ENCODE measurements at places on chromosomes 16 and 17.
A peak's percentile ranks its signal among the peaks of the same experiment; 100 is the strongest.

GRCh38 chr16:77788181-77789084, at the start of gene VAT1L:
VAT1L (plus strand) TSS chr16:77788564; CDS start chr16:77788683, 119 bp downstream.
- DNase-seq = peak; percentile 75

GRCh38 chr16:79897453-79898146, 297.1 kb upstream of the MAF start:
- peak; percentile 56 for DNase-seq

DNA sequence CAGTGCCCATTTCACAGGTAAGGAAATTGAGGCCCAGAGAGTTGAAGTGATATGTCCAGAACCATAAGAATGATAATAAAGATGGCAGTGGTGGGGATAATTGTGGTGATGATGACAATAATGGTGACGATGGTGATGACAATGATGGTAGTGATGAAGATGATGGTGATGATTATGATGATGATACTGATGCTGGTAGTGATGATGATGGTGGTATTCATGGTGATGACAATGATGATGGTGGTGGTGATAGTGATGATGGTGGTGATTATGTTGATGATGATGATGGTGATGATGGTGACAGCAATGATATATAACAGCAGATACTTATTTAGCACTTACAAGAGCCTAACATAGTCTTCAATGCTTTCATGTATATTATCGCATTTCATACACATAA, 18.1 kb upstream of the TMEM132E start:
- no peak for DNase-seq

DNA sequence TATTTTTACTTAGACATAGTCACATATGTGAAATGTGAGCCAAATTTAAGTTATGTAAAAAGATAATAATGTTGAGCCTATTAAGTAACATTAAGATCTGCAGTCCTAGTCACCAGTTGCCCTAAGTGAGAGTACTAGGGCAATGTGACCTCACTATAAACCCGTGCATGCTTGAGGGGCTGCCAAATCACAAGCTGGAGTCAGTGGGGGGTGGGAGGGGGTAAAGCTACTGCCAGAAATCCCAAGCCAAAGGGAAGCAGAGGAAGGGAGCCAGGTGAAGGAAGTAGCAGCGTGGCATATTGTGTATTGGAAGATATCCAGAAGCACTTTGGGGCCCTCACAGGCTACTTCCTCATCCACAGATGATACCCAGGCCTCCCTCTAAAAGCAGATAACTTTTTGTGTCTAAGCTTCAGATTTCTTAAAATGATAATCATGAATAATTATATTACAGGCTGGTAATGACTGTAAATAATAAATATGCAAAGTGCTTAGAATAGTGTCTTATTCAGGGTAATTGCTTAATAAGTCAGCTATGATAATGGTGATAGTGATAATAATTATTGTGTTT, 134.1 kb downstream of the CA10 start:
- DNase-seq = peak; percentile 2

DNA sequence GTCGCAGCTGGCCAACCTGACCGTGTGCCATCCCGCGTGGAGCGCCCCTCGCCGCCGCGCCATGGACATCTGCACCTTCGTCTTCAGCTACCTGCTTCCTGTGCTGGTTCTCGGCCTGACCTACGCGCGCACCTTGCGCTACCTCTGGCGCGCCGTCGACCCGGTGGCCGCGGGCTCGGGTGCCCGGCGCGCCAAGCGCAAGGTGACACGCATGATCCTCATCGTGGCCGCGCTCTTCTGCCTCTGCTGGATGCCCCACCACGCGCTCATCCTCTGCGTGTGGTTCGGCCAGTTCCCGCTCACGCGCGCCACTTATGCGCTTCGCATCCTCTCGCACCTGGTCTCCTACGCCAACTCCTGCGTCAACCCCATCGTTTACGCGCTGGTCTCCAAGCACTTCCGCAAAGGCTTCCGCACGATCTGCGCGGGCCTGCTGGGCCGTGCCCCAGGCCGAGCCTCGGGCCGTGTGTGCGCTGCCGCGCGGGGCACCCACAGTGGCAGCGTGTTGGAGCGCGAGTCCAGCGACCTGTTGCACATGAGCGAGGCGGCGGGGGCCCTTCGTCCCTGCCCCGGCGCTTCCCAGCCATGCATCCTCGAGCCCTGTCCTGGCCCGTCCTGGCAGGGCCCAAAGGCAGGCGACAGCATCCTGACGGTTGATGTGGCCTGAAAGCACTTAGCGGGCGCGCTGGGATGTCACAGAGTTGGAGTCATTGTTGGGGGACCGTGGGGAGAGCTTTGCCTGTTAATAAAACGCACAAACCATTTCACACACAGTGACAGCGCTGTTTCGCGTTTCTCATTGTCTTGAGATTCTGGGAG, 2.0 kb upstream of the ZACN start:
- no peak for DNase-seq

DNA sequence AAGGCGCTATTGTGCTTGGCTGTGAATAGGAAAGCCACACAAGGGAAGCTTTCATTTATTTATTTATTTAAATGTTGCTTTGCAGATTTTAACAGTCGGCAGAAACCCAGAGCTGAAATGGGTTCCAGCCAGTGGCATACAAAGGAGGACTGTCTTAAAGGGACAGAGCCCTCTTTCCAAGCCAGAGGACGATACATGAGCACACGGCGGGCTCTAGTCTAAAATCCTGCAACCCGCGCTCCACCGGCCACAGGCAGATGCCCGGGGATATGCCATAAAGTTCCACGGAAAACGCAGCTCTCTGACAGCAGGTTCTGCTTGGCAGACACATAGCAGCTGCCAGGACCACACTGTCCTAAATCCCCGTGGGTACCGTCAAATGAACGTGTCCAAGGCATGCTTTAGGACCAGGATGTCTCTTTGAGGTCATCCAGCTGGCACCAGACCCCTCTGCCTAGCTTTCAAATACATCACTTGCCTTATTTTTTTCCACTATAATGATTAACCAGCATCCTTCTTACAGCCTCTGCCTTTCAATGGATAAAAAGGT, 64.6 kb downstream of the CYTH1 start:
- DNase-seq = peak; percentile 47

DNA sequence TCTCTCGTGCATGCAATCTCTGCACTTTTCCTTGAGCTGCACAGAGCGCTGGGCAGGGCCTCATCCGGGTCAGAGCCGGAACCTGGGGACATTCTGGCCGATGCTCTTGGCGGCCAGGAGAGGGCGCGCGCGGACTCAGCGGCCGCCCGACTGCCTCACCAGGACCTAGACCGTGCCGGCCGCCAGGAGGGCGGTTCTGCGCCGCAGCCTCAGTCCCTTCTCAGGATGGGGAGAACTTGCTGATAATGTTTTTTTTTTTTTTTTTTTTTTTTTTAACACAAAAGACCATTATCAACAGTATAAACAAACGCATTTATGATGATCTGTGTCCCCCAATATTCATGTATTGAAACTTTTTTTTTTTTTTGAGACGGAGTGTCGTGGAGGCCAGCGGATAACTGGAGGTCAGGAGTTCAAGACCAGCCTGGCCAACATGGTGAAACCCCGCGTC, 8.1 kb upstream of the FLYWCH2 start:
- DNase-seq = peak; percentile 56

DNA sequence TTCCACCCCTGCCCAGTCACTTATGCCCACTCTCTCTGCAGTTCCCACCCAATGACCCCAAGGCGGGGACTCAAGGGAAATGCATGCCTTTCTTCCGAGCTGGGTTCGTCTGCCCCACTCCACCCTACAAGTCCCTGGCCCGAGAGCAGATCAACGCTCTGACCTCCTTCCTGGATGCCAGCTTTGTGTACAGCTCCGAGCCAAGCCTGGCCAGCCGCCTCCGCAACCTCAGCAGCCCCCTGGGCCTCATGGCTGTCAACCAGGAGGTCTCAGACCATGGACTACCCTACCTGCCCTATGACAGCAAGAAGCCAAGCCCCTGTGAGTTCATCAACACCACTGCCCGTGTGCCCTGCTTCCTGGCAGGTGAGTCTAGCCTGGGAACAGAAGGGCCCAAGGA, 13.8 kb downstream of the LPO start:
- DNase-seq = no peak

- no peak for DNase-seq
Measured at GRCh38 chr16:78633551-78633950, 534.1 kb downstream of the WWOX start.

DNA sequence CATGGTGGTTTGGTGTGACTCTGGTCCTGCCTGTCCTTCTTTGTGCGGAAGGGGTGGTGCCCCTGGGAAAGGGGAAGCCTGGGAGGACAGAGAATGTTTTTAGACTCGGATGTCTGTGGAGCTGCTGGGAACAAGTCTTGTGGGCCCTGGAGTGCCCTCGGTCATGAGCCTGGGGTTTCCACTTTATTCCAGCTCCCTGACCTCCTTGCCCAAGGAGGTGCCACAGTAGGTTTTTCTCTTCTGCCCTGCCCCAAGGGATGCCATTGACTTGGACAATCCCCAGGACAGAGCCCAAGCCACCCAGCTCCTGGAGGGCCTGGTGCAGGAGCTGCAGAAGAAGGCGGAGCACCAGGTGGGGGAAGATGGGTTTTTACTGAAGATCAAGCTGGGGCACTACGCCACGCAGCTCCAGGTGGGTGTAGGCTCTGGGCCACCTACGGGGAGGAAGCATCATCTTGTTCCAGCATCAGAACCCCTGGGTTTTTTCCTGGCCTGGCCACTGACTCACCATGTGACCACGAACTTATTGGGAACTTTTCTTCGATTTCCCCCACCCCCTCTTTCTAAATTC, 1.4 kb downstream of the STAT5A start:
- no peak for DNase-seq

- no peak for DNase-seq
Measured at GRCh38 chr17:19460700-19461099, 49.7 kb downstream of the RNF112 start.

- no peak for DNase-seq
Measured at GRCh38 chr16:13335879-13336278, 434.5 kb downstream of the SHISA9 start.

DNA sequence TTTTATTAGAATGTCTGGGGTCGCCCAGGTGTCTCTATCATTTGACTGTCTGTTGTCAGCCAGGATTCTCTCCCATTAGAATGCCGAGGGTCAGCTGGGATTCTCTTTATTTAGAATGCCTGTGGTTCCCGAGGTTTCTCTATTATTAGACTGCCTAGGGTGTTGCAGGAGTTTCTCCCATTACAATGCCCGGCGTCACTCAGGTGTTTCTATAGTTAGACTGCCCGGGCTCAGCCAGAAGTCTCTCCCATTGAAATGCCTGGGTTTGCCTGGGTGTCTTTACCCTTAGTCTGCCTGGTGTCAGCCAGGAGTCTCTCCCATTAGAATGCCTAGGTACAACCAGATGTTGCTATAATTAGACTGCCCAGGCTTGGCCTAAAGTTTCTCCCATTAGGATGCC, 2252.0 kb downstream of the TP53TG3F start:
- DNase-seq = no peak

GRCh38 chr17:73446617-73447016, 134.8 kb upstream of the CDC42EP4 start:
- no peak for DNase-seq

GRCh38 chr17:21171309-21171922, 42.5 kb downstream of the TMEM11 start:
- DNase-seq = no peak

GRCh38 chr17:34146440-34147043, 108.5 kb upstream of the CCL2 start:
- DNase-seq = no peak
